ENCODE measurements at places on chromosomes 11 and 22. TPM values are rescaled to one million over a fixed set of nuclear protein-coding genes. Genes with fewer than 3 reads are reported as not detected.

- peak; percentile 81 for DNase-seq
Observed at GRCh38 chr11:120563703-120564572, 52.4 kb downstream of the GRIK4 start.

GRCh38 chr11:40877981-40878380 lies 581.5 kb downstream of the LRRC4C start:
- DNase-seq = no peak

DNA sequence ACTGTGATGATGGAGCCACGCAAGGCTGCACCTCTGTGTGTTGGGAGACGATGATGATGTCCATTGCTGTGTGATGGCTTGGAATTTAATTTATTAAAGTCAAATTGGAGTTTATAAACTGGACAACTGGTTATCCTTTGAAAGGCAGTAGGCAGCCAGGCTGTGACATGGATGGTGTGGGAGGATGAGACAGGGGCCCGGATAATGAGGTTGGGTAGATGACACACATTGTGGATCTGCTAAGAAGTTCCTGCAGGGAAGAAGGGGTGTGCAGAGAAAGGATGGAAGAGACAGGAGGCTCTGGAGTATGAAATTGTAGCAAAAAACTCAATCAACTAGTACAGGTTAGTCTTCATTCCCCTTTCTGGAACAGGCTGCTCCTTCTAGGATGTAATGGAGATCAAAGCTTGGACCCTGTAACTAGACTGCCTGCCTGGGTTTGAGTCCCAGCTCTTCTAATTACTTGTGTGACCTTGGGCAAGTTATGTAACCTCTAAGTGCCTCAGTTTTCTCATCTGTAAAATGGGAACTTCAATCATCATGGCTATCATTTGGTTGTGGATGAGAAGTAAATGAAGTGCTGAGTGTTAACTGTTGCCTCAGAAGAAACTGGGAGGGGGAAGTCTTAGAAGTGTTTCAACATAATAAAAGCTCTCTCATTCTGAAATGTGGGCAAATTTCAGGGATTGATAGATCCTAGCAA lies 4.2 kb upstream of the HINFP start:
- no peak for DNase-seq

DNA sequence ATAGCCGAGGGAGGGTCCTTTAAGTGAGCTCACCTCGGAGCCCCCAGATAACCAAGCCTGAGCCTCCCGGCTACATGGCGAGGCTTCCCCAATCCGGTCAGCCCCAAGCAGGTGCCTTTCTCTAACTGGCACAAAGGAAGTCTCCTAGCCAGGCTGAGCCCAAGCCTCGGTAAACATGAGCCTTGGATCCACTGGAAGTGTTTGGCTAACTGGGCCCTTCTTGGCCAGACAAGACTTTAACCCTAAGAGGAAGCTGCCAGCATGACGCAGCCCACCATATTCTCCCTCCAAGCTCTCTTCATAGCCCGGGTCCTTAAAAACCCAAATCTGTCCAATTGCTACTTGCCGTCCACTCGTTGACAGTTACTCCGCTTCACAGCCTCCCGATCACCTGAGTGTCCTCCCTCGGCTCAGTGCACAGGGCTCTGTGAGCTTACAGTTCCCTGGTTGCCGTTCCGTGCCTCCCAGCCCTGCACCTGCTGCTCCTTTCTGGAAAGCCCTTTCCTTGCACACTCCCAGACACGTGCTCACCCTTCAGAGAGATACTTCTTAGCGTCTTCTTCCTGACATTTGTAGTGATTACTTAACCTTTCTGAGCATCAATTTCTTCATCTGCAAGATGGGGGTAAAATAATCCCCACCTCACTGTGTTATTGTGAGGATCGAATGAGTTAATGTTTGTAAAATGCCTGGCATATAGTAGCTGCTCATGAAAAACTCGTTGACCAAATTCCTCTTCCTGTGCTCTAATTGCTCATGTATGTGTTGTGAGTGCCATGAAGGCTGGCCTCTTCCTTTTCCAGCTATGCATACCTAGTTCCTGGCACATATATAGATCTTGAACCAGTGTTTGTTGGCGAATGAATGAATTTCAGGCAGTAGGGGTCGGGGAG lies 25.6 kb downstream of the TXN2 start:
- DNase-seq = no peak

DNA sequence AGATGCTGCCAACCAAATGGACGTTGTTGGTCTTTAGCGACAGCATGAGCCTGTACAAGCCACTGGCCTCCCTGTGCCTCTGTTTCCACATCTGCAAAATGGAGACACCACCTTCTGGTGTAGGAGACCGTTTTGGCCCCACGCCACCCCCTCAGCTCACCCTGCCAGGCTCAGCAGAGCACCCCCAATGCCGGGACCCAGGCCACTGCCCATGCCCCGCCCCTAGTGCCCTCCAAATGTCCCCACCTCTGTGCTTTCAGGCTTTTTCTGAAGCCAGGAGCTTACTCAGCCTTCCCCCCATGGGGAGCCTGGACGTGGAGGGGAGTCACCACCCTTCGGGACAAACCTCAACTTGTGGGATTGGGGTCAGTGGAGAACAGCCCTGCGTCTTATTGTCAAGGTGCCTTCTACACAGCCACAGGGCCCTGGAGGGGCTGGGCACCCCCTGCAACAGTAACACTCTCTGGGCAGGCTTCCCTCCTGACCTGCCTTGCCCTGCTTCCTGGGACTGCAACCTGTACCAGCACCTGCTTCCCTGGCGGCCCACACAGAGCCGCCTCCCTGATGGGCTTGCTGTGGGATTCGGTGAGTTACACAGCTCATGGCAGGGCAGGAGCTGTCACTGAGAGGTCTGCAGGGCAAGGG lies 24.6 kb upstream of the RTL6 start:
- DNase-seq = no peak

DNA sequence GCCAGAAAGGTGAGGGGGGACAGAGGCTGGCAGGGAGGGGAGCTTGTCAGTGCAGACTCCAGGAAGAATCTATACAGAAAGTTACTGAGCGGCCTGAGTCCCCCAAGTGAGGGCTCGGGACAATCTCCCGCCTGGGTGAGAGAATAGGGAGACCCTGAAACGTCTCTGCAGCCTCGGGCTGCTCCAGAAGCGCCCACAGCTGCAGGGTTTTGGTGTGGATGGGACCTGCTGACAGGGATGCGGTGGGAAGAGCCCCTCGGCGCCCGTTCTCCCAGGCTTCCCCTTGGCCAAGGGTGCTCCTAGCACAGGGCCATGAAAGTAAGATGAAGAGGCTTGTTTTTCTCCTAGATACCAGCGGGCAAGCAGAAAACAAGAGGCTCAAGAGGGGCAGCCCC lies 743 bp upstream of the RCE1 start:
- DNase-seq = no peak

The TNNT3 gene
- polyA plus RNA-seq = 9.7 TPM

DNA sequence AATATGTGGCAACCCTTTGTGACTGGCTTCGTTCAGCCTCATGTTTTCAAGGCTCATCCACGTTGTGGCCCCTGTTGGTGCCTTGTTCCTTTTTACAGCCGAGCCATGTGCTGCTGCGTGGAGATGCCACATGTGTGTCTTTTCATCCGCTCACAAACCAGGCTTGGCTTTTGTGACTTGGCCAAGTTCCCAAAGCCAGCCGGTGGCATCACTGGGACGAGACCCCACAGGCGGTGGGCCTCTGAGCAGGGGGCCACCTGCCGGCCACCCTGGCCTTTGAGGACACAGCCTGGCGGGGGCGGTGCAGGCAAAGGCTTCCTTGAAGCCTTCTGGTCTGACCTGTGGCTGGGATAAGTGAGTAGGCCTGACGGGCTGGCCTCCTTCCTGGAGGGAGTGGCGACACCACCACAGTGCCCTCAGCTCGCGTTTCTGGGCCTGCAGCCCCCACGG lies 10.5 kb downstream of the GRK2 start:
- DNase-seq = no peak

- peak; percentile 30 for DNase-seq
Observed at GRCh38 chr11:93652161-93652597, 9.3 kb upstream of the CEP295 start.

The ALKBH8 gene
- polyA plus RNA-seq = 10.3 TPM

The ANKK1 gene
- 0.89 TPM for polyA plus RNA-seq

The OR52N4 gene
- not detected for polyA plus RNA-seq

The ZW10 gene
- 23.0 TPM for polyA plus RNA-seq

DNA sequence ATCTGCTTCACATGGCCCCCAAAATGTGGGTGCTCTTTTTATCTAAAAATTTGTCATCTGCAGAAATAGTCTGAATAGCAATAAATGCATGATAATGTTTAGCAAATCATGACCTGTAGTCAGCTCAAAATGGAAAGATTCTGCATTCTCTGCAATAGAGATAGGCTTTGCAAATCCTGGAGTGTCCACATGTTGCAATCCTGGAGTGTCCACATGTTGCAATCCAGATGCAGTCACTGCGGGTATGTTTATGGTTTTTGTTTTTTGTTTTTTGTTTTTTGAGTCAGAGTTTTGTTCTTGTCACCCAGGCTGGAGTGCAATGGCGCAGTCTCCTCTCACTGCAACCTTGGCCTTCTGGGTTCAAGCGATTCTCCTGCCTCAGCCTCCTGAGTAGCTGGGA lies 20.2 kb upstream of the LRRC32 start:
- DNase-seq = no peak

- peak; percentile 75 for DNase-seq
Observed at GRCh38 chr11:7597620-7598019, 75.7 kb downstream of the CYB5R2 start.
